ENCODE measurements at places on chromosomes 7 and 10.
A peak's percentile ranks its signal among the peaks of the same experiment; 100 is the strongest.

DNA sequence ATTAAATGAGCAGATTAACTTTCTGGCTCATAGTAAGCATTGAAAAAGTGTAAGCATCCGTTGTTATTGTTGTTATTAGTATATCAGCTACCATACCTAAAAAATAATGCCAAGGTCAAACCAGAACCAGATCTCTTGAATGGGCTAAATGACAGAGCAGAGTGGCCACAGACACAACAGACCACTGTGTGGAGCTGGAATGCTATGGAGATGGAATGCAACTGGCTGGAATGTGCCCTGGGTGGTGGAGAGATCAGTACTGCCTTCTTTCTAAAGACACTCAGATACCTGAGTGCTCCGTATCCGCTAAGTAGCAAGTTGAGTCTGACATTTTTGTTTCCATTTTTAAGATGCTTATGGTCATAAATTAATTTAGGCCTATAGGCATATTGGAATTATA is 20.5 kb upstream of the DNAJB12 start:
- DNase-seq: no peak

GRCh38 chr10:58243269-58243668 is 24.4 kb downstream of the IPMK start:
- DNase-seq: no peak

- no peak for DNase-seq
Observed at GRCh38 chr10:59805014-59805413, 51.8 kb upstream of the MRLN start.

DNA sequence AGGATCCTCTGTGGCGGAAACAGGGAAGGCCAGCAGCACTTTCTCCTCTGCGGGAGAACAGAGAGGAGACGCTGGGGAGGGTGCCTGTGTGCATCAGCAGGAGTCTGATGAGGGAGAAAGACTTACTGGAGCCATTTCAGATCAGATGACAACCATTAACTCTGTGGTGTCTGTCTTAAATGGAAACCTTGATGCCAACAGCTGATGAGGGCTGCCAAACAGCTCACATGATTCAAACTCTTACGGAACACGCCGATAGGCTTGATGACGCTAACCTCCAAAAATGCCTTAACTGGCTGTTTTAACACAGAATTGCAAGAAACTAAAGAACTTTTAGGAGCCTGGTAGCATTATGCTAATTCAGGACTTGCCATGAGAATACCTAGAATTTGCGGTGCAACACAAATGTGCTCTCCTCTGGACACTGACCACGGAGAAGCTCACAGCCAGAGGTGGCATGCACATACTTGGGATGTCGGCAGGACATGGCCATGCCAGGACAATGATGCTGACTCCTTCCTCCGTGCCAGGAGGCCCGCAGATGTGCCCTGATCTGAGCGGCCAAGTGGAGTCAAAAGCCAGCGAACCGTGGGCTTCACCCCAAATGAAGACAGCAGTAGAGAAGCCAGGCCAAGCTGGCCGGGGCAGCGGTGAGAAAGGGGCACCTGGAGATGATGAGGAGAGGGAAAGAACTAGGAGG is 154.9 kb downstream of the ZMYND11 start:
- DNase-seq: no peak

DNA sequence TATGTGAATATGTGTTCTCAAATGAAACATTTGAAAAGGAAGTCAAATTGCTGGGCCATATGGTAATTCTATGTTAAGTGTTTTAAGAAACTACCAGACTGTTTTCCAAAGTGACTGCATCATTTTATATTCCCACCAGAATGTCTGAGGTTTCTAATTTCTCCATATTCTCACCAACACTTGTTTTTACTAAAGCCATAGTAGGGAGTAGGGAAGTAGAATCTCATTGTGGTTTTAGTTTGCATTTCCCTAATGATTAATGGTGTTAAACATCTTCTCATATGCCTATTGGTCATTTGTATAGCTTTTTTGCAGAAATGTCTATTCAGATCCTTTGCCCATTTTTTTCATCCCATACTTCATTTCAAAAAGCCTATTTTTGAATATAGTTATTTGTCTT is 9.1 kb upstream of the SEMA4G start:
- no peak for DNase-seq

- no peak for DNase-seq
Observed at GRCh38 chr10:29737074-29737593, 102.4 kb upstream of the SVIL start.

GRCh38 chr7:45971171-45971570 is 50.1 kb upstream of the IGFBP3 start:
- DNase-seq: no peak

- no peak for DNase-seq
Observed at GRCh38 chr10:118583611-118584010, 11.8 kb downstream of the PRLHR start.

GRCh38 chr7:8418629-8419245 is 14.7 kb upstream of the NXPH1 start:
- DNase-seq: peak; percentile 42

DNA sequence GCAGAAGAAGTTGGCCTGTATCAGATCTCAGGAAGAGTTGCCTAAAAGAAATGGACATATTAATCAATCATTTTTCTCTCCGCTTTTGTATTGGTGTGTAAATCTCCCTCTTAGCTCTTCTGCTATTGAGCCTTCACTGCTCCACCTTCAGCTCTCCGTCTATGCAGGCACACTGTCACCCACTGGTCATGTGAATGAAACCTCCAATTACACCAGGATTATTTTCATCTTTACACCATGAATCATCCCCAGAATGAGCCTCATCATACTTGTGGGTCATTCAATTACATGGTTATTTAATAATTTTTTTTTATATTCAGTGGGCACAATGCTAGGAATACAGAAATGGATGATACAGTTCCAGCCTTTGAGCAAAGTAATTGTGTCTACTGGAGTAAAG is 92.6 kb downstream of the LRRC4 start:
- no peak for DNase-seq

DNA sequence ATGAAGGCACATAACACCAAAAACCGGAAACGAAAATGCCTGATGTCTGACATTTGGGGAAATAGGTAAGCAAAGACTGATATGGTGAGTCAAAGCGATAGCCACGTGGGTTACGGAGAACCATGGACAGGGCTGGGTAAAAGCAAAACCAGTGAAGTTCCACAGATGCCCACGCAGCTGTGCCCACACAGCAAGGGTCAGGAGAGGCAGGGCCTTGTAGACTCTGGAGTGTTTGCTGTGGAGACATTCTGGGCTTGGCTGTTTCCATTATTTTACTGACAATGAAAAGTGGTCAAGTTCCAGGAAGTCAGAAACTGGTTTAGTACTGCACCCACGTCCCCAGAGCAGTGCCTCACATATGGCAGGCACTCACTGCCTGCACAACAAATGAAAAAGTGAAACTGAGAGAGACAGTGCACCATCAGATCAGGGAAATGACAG is 148.7 kb downstream of the ZMYND11 start:
- DNase-seq: no peak

DNA sequence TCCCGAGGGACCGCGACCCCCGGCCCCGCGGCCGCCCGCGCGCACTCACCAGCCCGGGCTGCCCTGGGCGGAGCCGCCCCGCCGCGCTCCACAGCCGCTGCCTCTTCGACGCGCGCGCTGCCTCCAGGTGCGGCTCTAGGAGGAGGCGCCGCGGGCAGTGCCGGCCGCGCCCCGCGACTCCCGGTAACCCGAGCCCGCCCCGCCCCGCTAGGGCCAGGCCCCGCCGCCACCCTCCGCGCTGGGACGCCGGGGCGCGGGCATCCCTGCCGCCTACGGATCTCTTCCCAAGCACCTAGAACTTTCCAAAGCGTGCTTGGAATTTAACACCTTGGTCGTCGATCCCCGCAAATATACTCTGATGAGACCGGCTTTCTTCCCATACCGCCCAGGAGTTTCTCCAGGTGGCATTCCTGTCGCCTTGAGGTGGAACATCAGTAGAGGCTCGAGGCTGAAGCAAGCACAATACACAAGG is at the start of gene SLC26A5:
SLC26A5 (minus strand) TSS at position 159 of the 472 bp plus-strand sequence. CDS start 24,693 bp downstream, outside the sequence.
- no peak for DNase-seq

GRCh38 chr7:12741951-12742575 is 54.6 kb downstream of the ARL4A start:
- no peak for DNase-seq
